K562 (cell line): ENCODE measurements at places on chromosomes 2 and 18.

DNA sequence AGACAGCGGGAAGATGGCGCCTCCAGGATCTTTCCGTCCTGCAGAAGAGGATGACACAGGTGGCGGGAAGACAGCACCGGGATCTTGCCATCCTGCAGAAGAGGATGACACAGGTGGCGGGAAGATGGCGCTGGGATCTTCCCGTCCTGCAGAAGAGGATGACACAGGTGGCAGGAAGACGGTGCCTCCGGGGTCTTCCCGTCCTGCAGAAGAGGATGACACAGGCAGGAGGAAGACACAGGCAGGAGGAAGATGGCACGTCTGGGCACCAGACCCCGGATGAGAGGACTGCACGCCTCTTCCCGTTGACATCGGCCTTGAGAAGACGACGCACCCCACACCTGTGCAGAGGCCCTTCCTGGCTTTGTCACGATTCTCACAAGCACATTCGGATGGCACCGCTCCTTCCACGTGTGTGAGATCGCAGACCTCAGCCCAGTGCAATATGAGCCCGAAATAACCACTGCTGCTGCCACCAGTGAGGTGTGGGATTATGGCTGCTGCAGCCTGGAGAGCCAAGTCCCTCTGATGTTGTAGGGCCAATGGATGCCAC lies 79.4 kb upstream of the SNTG2 start:
- DNase-seq: no peak

DNA sequence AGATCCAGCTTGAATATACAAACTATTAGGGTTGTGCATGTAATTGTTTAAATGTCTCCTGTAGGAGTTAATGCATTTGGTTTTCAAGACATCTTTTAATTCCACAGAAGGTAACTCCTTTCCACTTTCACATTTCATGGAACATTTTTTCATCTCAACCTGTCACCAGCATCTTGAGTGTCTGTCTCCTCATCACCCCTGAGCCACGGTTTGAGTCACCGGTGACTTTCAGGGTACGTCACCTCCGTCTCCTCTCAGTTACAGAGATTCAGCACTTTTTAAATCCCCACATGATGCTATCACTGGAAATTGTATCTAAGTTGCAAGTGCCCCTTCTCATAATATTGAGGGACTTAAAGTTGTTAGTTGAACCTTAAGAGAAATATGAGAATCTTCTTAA lies 25.3 kb downstream of the GPR55 start:
- DNase-seq: no peak

DNA sequence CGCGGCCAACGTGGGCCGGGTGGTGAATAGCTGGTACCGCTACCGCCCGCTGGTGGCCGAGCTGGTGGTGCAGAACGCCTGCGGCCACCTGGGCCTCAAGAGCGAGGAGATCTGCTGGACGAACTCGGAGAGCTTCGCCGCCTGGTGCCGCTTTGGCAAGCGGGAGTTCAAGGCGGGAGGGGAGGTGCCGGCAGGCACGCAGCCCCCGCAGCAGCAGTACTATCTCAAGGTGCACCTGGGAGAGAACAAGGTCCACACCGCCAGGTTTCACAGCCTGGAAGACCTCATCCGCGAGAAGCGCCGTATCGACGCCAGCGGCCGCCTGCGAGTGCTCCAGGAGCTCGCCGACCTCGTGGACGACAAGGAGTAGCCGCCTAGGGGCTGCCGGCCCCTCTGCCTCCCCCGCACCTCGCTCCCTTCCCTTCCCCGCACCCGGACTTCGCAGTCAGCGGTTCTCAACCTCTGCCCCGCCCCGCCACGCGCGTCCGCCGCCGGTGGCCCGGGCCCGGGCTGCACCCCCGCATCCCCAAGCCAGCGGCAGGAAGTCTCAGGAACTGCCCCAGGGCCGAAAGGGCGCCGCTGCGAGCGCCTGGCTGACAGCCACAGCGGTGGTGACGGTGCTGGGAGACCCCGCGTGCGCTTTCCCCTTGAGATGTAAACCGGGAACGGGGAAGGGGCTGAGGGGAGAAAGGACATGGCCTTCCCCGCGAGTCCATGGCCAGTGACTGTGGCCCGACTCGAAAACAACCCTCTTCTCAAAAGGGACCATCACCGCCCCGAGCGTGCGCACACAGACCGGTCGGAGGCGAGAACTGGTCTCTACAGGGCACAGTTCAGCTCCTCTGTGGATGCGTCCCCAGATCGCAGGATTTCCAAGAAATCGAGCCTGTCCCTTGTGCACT lies 2.2 kb downstream of the LRATD1 start:
- DNase-seq: peak; percentile 62

DNA sequence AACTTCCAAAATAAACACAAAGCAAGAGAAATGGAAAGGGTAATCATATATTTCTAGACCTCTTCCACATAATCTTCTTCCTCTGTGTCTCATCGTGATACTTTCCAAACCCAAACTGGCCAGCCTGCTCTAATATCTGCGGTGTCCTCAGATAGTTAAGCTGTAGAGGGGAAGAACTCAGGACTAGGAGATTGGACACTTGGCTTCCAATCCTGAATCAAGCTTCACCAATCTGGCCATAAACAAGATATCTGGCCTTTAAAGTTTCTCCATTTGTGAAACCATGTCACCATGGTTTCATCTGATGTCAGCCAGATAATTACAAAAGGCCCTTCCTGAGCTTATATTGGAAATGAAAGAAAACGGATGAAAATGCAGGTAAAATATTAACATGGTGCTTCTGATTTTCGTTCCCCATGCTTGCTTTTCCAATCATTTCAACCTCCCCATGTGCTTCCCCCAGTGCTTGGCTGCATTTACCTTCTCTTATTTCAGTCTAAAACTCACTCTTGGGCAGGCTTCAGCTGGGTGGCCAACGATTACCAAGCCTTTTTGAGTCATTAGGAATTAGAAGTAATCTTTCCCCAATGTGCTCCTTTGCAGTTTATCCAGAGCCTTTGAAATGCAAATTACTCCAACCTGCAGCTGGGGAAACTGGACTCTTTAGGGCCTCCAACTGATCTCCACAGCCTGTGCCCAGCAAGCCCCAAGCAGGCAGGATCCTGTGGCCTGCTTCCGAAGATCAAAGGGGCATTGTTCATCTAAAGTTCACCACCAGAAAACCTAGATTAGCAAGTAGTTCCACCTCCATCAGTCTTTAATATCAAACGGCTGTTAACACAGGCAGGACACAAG lies 44.5 kb upstream of the MYCN start:
- DNase-seq: no peak

- no peak for DNase-seq
These were observed 94.9 kb downstream of the COBLL1 start for GRCh38 chr2:164746713-164747112.

DNA sequence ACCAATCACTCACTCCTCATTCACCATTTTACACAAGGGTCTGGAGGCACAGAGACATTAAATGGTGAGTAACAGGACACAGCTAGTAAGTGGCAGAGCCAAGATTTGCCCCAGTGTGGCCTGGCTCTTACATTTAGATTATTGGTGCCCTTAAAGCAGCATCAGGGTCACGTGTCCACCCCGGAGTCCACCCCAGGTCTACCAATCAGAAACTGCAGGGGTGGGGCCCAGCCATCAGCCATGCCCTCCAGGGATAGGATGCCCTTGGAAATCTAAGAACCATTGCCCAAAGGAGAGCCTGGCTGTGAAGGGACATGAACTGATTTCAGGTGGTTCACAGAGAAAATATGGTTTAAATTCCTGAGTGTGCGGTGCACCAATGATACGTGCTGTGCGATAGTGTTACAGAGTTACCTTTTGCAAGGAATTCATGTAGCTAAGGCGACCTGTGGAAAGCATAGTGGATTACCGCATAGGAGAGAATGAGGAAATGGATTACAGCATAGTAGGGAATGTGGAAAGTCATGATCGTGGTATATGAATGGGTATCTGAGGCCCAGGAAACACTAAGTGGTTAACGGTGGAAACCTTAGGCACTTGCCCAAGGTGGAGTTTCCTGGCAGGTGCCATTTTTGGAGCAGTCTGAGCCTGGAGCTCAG lies 17.8 kb downstream of the IGFBP5 start:
- DNase-seq: no peak

- no peak for DNase-seq
These were observed 81.9 kb downstream of the MOGAT1 start for GRCh38 chr2:222753251-222753824.
